ENCODE measurements at places on chromosomes 6 and 20.

GRCh38 chr6:6694368-6694780 lies 105.9 kb downstream of the LY86 start:
- DNase-seq, result no peak

GRCh38 chr20:49349694-49350252 lies 71.9 kb upstream of the ZNFX1 start:
- no peak for DNase-seq

- no peak for DNase-seq
These were observed 151.5 kb upstream of the MLIP start for GRCh38 chr6:53959717-53960116.

GRCh38 chr20:57435498-57436222 lies 44.5 kb downstream of the RBM38 start:
- DNase-seq, result no peak

DNA sequence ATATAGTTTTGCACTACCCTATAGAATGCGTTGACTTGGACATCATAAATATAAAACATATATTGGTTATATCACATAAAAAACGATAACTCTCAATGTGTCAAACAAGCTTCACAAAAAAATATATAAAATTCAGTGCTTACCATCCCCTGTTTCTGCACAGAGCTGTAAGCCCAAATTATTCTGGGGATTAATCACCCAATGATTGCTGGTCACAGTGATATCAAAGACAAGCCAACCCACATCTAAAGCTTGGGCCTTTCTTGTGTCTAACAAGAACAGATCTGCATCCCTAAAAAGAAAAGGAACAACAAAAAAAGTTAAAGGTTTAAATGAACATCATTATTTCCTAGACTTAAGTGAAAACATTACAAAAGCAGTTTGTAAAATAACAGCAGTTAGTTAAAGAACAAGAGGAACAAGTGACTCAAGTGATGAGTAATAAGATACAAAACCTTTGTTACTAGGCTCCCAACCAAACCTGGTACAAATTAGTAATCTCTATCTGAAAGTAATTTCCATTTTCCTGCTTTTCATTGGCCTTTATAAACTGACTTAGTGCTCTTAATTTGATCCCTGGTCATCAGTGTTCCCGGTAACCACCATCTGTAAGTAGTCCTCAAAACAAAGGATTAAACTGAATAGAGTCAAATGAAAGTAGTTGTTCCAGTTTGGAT lies 81.1 kb downstream of the BMP5 start:
- peak; percentile 54 for DNase-seq

DNA sequence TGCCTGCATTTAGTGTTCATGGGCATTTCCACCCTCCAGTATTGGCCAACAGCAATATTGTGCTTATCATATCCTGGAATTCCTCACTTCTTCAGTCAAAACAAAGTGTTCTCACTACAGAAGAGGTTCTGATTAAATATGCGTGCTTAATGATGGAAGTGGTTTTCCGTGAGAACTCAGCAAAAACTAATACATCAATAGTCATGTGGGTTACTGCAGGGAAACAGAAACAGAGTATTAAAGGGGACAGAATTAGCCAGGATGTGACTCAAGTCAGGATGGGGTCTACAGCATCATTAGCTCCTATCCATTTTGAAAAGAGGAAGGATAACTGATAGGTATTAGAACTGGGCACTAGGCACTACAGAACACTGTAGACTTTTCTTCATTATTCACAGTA lies 384.6 kb downstream of the CDKAL1 start:
- no peak for DNase-seq

GRCh38 chr6:91097364-91097763 lies 510.5 kb upstream of the MAP3K7 start:
- DNase-seq, result no peak

- peak; percentile 68 for DNase-seq
These were observed 224.5 kb upstream of the AGPAT4 start for GRCh38 chr6:161498359-161498758.

- no peak for DNase-seq
These were observed 5.7 kb upstream of the TNXB start for GRCh38 chr6:32114796-32115195.

DNA sequence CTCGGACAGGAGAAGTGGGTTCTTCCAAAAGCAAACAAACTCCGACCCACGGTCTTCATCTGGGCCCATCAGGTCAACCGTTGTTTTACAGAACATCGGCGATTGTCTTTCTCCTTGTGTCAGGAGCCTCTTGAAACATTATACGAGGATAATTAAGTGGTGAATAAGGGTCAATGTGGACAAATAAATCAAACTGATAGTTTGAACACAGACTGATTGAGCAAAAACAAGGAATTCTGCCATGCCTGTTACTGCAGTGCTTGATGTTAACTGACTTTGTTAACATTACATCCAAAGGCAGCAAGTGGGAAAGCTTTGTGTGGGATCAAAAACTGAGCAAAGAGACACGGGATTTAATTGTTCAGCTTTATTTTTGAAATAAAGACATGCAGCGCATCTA lies 101.1 kb upstream of the IFNGR1 start:
- DNase-seq, result no peak

DNA sequence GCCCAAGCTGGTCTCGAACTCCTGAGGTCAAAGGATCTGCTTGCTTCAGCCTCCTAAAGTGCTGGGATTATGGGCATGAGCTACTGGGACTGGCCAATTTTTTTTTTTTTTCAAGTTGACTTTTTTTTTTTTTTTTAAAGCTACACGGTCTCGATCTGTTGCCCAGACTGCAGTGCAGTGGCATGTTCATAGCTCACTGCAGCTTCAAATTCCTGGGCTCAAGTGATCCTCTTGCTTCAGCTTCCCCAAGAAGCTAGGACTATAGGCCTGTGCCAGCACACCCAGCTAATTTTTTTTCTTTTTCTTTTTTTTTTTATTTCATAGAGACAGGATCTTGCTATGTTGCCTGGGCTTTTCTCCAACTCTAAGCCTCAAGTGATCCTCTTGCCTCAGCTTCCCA lies 59.5 kb downstream of the NCOA3 start:
- DNase-seq, result no peak

DNA sequence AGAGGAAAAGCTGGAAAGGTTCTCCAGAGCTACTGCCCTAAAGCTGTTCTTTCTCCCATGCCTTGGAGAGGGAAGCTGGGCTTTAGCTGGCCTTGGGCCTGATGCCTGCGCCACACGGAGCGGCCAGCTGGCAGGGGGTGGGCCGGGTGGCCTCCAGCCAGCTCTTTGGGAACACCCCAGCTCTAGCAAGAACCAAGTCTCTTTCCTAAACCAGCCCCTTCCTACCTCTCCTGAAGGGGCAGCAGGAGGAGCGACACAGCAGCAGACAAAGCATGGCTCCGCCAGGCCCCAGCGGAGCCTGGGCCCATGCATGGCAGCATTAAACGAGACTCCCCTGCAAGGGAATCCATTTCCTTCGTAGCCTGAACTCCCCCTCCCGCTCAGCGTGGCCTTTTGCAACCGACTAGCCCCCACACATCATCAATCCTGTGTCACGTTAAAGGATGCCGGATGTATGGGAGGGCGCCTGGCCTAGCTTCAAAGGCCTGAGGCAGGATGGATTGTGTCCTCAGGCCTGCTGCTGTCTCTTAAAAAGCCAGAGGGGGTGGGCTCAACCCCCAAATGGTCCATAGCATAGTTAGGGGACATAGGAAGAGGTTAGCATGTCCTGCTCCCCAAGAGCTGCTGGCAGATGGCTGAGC lies 14.0 kb downstream of the MRPS18A start:
- DNase-seq, result no peak

- no peak for DNase-seq
These were observed 226.9 kb upstream of the RREB1 start for GRCh38 chr6:6880745-6881437.

DNA sequence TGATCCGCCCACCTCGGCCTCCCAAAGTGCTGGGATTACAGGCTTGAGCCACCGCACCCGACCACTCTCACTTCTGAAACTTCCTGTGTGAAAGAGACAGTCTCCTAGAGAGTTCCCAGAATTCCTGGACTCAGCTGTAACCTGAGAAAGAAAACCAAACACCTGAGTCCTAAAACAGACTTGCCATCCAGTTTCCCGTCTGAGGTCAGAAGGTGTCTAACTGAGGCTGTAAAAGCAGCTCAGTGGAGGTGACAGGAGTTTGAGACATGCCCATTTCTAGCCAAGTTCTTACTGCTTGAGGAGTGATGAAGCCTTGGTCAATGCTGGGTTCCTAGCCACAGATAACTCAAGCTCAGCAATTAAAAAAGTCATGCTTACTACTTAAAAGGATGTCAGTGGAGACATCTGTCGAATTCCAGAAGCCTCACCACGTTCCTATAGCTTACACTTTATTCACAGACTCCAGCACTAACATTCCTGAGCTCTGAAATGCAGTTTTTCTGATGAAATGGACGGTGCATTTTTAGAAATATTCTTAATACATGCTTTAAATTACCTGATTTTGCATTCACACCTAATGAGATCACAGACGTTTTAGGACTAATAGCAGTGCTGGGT lies 6.1 kb downstream of the UQCC2 start:
- no peak for DNase-seq

All from RKO (cell line).